ENCODE measurements at places on chromosomes 7 and 10. TPM values are rescaled to one million over a fixed set of nuclear protein-coding genes. Genes with fewer than 3 reads are reported as not detected.
A peak's percentile ranks its signal among the peaks of the same experiment; 100 is the strongest.

FBXW4 gene
- 39.0 TPM for total RNA-seq

- no peak for DNase-seq
These were observed 79.3 kb downstream of the RNF133 start for GRCh38 chr7:122619664-122620063.

DNA sequence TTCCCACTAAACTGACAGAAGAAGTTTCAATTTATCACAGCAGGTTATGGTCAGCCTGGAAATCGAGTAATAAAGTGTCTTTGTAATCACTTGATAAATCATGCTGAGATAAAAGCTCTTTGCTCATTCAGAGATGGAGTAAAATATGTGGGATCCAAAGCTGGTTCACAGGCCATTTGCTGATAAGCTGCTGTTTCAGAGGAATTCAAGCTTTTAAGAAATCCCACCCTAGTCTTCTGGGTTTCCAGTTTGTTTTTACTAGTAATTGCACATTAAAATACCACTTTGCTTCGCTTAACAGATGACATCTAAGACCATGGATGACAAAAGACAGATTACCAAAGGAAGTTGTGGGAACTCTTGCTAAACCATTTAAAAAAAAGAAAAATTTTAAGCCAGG, 37.4 kb upstream of the CDK6 start:
- no peak for DNase-seq

DNA sequence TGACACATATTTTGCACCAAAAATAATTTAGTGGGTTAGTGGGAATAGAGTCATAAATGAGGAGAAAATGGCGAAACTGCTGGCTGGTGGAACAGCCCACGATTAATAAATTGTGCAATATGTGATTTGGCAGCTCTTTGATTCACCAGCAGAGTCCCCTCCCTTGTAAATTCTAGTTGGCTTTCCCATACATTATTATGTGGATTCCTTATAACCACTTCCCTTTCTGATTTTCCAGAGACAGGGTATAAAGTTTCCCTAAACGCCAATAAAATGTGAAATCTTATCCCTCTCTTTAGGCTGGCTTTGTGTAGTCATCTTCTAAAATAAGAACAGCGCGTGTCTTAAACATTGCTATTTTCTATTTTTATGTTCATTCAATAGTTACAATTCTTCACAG, 149.4 kb upstream of the FERD3L start:
- DNase-seq, result no peak

DNA sequence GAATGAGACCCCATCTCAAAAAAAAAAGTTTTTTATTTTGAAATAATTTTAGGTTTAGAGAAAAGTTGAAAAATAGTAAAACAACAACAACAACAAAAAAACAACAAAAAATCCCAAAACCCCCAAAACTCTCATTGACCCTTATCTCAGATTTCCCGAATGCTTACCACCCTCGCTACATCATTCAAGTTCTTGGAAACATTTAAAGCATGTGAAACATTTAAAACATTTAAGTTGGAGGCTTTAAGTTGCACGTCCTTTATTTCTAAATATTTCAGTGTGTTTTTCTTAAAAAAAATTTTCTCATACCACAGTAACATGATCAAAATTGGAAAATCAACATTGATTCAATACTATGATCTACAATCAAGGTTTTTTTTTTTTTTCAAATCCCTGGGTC, 382 bp upstream of the ARMS2 start:
- no peak for DNase-seq

ZNF804B gene
- 0.07 TPM for total RNA-seq

DNA sequence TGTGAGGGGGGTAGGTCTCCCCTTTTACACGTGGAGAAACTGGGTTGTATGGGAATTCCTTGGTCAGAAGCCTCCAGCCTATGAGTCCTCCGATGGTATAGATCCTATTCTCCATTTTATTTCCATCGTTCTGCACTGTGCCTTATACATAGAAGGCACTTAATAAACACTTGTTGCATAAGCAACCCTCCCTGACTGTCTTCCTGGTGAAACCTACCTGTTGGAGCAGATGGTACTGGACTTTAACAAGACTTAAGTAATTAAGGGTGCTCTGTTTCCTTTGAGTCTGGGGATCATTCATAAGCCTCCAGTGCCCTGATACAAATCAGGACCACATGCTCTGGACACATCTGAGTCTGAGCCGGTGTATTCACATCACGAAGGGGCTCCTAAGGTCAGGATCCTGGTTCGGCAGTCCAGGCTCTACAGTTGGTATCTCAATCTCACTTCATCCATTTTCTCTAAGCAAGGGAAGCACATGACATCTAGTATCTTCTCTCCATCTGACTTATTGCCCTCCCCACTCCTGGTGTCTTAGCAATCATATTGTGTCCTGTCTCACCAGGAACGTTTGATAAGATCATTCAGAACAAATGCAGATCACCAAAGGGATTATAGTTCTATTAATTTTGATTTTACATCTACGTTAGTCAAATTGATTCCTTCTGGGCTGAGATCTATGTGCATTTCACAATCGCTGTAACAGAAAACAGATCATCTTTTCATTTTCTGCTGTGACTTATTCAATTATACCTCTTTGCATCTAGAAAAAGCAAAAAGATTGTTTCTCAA, 22.8 kb upstream of the EZH2 start:
- DNase-seq, result no peak

RBP4 gene
- 30.3 TPM for total RNA-seq

DNA sequence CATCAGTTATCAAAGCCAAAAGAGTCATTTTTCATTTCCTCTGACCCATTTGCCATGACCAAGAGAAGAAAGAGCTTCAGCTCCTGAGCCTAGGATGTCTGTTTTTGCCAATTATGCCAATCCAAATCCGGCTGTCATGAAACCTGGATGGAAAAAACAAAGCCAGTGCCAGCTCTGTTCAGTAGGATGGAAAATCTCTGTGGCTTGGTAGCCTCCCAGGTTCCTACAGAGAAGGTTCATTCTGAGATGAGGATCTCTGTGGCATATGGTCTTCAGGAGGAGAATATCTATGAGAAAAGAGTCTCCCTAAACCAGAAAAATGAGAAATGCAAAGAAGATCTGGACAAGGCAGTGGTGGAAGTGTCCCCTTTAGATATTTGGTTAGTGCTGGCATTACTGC, 475.4 kb downstream of the CNTNAP2 start:
- DNase-seq, result no peak

- DNase-seq, result no peak
These were observed 8.3 kb downstream of the AEBP1 start for GRCh38 chr7:44112231-44112996.

GRCh38 chr7:53835301-53835700, 706.9 kb upstream of the VSTM2A start:
- no peak for DNase-seq

DNA sequence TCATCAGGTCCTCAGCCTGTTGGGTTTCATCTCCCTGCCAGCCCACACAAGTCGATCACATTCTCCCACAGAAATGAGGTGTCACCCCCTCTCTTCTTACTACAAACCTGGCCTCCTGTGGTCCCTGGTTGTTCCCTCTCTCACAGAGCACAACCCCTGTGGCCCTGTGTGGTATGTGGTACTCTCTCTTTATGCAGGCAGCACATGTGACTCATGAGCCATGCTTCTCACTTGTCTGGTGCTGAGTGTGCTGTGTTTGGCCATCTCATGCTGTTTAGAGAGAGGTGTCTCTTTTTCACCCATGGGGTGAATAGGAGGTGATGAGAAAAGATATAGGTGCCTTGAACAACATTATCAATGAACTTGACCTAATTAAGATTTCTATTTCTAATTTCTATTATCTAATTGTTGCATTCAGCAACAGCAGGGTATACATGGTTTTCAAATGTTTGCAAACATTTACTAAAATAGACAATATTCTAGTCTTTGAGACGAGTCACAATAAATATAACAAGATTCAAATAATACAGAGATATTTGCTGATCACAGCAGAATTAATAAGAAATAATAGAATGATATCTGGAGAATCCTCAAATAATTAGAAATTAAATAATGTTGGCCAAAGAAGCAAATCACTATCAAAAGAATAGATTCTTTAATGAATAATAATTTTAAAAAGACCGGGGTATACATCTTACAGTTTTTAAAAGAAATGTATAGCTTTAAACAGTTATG, 633.8 kb upstream of the IGFBP3 start:
- DNase-seq, result no peak

DNA sequence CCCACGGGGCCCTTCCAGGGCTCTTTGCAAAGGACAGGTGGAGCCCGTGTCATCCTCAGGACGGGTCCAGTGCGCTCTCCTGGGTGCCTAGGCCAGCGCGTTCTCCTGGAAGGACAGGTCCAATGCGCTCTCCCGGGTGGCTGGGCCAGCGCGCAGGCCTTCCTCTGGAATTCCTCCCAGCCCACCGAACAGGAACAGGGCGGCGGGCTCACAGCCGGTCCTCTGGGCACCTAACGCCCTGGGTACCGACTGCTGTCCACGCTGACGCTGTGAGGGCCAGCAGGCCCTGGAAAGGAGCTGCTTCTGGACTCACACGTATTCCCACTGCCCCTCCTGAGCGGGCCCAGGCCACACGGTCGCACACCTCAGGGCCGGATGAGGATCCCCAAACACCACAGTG, 49.3 kb downstream of the STK32C start:
- no peak for DNase-seq

DNA sequence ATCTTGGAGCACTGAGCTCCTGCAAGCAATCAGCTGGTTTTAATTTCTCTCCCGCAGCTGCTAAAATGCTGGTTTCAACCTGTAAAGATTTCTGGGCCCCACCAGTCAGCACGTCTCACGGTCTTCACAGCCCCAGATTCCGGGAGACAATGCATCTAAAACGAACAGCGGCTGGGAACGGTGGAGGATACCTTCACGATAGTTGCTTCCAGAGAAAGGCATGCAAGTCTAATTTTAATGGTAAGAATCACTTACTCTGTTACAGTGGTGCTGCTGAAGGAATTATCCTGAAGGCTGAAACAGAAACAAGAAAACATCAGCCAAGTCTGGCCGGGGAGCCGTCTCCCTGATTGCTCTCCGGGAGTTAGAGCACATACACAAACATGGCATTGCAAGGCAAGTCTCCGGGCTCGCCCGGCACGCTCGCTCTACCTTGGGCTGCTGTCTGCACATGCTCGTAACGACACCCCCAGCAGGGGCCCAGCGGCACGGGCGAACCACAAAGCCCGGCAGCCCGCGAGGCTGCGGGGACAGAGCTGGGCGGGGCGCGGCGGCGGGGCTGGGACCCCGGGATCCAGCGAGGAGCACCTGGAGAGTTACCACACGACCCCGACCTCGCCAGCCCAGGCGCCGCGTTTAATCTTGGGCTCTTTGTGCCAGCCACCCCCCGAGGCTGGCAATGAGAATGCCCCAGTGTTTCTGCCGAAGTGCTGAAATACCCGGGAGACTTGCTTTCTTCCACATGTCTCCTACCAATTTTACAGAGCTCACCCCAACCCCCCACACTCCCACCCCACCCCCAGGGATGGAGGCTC, at the start of gene FAM13C:
Gene FAM13C (minus strand): TSS at position 406 of the 815 bp plus-strand sequence. CDS start 89 bp downstream, at position 317.
- DNase-seq, result peak; percentile 84

GRCh38 chr7:36620166-36620708, 104.1 kb downstream of the AOAH start:
- DNase-seq, result no peak

- no peak for DNase-seq
These were observed 1021.3 kb upstream of the C7orf33 start for GRCh38 chr7:147569116-147569913.

DNA sequence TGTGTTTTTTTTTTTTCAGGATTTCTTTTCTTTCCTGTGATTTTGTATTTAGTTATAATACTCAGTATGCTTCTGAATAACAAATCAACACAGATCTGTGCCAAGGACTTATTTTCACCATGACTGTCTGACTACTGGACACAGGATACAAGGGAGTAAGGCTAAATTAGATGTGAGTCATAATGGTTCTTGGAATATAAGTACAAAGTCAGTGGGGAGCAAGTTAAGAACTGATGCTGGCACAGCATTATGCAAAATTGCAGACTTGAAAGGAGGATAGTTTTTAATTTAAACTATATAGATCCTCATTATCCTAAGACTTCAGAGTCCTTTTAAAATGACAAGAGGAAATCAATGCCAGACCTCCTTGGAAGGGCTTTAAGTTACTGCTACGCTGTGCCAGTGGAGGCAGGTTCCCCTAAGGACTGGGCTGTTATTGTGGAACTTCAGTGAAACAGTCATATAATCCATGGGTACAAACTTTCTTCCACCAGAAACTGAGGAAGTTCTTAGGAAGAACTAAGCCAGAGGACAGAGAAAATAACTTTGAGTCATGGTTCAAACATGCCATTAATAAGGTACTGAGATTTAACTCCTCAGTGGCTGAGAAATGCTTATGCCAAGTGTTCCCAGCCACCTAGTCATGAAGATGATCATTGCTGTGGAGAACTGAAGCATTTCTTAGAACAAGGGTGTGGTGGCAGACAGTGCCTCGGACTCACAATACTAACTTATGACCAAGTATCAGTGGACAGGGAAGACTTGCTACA, 531.2 kb downstream of the HTR7 start:
- no peak for DNase-seq

ASAH2 gene
- total RNA-seq, result 5.4 TPM

SLC16A9 gene
- 18.2 TPM for total RNA-seq

DNA sequence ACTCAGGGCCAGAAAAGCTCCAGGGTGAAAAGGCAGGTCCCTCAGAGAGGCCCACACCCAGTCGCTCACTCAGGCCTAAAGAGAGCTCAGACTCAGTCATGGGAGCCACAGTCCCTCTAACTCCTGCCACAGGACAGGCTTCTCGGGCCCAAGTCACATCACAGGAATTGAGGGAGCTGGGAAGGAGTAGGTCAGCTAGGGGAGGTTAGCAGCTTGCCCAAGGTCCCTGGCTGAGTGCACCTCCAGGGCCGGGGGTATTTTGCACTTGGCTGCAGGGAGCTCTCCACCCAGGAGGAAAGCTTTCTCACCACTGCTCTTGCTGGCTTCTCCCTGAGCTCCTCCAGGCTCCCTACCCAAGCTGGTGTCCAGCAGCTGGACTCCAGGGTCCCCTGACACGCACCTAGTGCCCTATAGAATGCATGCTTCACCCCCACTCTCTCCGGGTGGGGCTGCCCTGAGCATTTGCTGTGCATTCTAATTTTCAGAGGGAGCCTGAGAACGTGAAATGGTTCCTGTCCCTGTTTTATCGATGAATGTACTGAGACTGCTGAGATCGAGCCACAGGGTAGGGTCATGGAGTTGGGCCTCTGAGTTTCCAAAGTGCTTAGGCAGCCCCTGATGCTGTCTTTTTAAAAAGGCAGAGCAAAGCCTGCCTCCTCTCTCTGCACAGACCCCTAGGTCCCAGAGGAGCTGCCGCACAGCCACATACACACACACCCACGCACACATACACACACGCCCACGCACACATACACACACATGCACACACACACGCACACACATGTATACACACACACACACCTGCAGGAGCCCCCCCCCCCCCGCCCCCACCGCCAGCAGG, 37.9 kb upstream of the RET start:
- DNase-seq, result no peak

All from type B pancreatic cell (in vitro differentiated cells).